ENCODE measurements at places on chromosomes 16 and 17.

DNA sequence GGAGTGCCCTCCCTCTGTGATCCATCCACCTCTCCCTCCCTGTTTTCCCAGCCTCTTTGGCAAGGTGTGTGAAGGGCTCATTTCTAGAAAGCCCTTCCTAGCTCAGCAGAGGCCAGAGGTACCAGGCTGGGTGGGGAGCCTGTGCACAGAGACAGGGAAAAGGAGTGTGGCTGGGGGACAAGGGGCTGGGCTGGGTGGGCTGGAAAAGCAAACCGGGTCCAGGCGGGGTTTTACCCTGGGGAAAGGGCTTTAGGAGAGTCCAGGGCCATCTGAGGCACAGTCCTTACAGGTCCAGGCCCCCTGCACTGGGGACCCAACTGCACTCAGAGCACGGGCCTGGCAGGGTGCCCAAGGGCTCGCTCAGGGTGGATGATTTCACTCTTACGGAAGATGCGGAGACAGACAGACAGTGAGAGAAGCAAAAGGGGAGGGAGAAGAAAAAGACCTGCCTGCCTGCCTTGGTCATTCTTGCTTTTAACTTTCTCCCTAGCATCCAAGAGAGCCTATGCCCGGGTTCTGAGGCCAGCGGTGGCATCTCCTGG is 7.0 kb downstream of the CRHR1 start:
- no peak for DNase-seq

DNA sequence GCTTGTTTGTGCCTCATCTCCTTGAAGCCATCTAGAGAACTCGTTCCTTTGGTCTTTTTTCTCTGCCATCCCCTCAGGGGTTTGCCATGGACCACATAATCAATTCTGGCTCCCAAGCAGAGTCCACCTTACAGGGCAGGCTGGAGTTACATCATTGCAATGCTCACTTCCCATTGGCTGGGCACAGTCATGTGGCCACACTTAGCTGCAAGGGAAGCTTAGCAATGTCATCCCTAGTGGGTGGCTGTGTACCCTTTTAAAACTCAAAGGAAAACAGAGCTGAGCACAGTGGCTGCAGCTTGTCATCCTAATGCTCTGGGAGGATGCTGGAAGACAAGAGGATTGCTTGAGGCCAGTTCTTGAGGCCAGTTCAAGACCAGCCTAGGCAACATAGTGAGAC is 41.9 kb upstream of the POLR3E start:
- no peak for DNase-seq

DNA sequence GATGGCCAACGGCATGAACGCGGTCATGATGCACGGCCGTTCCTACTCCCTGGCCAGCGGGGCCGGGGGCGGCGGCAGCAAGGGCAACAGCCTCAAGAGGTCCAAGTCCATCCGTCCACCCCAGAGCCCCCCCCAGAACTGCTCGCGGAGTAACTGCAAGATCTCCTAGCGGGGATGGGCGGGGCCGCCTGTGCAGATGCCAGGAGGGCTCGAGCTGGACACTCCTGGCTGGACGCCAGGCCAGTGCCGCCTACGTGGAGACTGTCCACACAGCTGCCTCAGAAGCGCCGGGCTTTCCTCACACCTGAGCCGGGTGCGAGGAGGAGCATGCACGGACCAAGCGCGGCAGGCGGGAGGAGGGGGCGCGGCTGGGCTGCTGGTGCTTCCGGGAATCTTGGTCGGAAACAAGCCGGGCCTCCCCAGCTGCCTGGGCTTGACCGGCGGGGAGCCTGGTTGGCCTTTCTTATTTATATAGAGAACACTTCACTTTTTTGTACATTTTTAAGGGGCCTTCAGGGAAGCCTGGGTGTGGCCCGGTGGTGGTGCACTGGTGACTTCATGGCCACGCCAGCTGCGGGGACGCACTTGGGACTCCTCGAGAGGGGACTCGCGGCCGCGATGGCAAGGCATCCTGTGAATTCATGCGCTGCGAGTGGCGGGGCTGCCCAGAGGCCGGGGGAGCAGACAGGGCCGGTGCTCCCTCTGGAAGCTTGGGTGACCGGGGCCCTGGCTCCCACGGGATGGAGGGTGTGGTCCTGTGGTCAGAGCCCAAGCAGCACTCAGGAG is 3.1 kb upstream of the WFIKKN1 start:
- no peak for DNase-seq

DNA sequence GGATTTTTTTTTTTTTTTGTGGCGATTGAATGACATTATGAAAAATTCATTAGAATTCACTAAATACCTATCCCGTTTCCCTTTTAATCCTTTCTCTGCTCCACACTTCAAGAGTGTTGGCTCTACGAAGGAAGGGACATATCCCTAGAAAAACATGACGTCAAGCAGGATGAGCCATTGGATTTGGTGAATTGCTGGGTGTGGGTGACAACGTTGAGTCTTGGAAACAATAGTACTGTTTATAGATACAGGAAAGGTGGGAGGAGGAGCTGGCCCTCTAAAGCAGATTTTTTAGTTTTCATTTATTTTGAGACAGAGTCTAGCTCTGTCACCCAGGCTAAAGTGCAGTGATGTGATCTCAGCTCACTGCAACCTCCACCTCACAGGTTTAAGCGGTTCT is 167.6 kb upstream of the FAM20A start:
- DNase-seq, result no peak

- DNase-seq, result peak; percentile 68
These were observed 1.4 kb downstream of the TRAF4 start for GRCh38 chr17:28744972-28745785.

GRCh38 chr16:8686031-8686621 is 11.7 kb downstream of the ABAT start:
- DNase-seq, result peak; percentile 5

DNA sequence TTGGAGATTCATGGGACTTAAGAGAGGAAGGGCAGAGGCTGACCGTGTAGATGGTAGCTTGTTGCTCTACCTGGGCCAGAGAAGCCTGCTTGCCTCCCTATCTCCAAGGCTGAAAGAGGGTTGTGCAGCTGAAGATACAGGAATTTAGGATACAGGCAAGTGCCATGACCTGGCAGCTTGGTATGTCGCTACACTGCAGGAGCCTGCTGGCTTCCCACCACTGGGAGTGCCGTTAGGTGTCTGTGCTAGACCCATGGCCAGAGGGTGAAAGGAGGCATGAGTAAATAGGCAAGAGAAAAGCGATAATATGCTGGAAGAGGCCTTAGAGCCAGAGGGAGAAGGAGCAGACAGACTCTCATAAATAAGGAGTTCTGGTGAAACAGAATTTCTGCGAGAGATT is 10.6 kb downstream of the NAA60 start:
- no peak for DNase-seq

GRCh38 chr17:44900894-44901293 is 1.6 kb upstream of the EFTUD2 start:
- DNase-seq, result peak; percentile 83
